Motor neuron (in vitro differentiated cells): ENCODE measurements at places on chromosomes 13 and 19.
A peak's percentile ranks its signal among the peaks of the same experiment; 100 is the strongest.

DNA sequence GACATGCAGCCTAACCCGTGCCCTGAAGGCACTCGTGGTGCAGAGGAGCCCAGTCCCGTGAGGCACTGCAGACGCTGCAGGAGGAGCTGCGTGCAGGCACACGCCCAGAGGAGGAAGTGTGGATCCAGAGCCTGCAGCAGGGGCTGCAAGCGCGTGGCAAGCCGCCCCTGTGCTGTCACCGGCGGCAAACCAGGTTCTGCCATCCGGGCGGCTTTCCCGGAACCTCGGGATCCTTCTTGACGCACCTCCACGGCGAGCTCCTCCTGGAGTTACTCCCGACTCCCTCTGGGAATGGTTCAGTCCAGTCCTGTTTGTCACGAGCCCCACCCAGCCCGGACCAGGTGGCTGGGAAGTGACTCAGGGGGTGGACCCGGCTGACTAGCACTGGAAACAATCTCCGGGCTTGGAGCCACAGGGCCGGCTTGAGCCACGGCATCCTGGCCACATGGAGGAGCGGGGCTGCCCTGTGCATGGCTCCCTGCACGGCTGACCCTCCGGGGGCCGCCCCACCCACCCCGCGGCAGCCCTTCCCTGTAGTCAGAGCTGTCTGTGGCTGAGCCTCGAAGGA is 10.2 kb downstream of the DPP9 start:
- peak; percentile 35 for ATAC-seq

DNA sequence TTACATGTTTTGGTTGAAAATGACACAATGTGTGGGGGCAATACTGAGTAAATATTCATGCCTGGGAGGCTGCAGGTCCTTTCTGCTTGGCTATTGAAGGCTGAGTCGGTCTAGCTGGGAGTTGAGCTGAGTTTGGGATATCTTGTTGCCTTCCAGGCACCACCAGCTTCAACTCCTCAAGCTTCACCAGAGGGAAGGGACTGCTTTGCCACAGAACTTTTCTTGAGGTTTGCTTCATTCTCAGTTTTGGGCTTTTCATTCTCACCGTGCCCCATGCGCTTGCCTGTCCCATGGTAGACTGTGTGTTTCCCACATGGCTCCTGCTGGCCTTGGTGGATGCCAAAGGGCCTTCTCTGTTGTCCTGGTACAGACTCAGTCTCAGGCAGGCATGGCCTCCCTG is 198.2 kb upstream of the SOX1 start:
- no peak for ATAC-seq

- ATAC-seq = no peak
Measured at GRCh38 chr19:3207461-3208242, 16.8 kb upstream of the CELF5 start.

- no peak for ATAC-seq
Measured at GRCh38 chr13:32947411-32948276, 68.6 kb upstream of the KL start.

DNA sequence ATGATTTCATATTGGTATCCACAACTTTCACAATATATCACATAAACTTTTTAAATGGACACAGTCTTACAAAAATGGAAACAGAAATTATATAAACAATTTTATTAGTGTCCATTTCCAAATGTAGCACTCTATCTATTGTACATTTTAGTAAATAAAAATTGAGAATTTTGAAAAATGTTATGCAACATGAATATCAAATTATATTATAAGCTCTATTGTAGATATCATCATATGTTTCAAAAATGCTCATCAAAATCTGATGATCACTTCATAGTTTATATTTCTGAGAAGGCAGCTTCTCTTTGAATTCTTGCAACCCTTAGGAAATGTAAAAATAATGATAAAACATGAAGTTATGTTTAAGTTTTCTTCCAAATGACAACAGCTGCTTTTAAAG is 1928.6 kb downstream of the PCDH9 start:
- ATAC-seq = no peak

GRCh38 chr13:61094865-61095264 is 320.8 kb downstream of the PCDH20 start:
- ATAC-seq = no peak

GRCh38 chr13:44715287-44716230 is 139.4 kb upstream of the TSC22D1 start:
- ATAC-seq = no peak

DNA sequence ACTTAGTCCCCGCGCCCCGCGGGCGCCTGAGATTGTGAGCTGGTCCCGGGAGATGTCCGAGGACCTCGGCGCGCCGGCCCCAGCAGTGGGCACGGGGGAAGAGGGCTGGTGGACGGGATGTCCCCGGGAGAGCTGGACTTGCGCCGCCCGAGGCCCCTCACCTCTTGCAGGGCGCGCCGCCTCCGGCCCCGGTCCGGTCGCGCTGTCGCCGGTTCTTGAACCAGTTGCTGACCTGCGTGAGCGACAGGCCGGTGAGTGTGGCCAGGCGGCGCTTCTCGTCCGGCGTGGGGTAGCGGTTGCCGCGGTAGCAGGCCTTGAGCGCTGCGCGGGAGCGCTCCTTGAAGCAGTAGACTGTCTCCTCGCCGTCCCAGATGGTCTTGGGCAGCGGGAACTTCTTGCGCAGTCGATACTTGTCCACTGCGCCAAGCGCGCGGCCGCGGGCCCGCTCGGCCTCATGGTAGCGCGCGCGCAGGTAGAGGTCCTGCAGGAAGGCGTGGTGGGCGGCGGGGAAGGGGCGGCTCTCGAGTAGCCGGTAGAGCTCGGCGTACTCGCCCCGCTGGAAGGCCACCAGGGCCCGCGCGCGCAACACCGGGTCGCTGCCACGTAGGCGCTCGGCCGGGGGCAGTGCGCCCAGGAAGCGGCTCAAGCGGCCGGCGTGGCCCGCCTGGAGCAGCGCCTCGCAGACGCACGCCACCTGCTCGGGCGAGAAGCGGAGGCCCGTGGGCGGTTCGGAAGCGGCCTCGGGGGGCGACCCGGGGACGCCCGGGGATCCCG is 984 bp downstream of the SIX5 start:
- no peak for ATAC-seq
